ENCODE measurements at places on chromosomes 2 and 18.

DNA sequence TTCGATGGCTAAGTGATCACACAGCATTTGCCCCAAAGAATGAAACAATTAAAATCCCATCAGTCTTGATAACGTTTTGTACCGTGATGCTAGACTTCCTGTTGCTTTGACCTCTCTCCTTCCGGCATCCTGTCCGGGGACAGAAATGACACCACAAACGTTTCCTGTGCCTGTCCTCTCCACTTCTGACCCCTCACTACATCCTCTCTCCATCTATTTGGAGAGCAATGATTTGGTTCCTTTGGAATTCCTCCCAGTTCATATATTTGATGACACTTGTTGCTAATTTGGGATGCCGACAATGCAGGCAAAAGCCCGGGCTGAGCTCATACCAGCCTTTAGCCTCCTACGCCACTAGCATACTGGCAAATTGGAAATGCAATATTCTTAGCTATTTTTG lies 151.2 kb upstream of the CCDC68 start:
- no peak for DNase-seq

GRCh38 chr18:55214534-55214933 lies 255.3 kb upstream of the CCDC68 start:
- DNase-seq: no peak

- DNase-seq: no peak
These were observed 69.2 kb upstream of the EPHA4 start for GRCh38 chr2:221641181-221641871.

DNA sequence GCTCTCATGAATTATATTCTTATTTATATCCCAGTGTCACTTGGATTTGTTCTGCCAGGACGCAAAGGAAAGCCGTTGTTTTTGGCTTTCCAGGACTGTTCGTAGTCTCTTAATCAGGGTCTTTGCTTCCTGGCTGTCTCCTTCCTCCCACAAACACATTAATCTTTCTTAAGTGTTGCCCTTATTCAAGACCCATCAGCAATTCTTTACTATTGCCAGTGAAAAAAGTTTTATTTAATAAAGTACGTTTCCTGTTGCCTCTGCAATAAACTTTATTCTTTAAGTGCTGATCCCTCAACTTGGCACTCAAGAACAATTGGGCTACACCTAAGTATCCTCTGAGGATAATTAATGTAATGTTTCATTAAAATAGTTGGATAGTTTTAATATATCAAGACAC lies 68.3 kb upstream of the CYP20A1 start:
- no peak for DNase-seq

GRCh38 chr2:171824086-171824485 lies 70.0 kb downstream of the SLC25A12 start:
- DNase-seq: no peak

GRCh38 chr2:20530520-20530919 lies 83.6 kb downstream of the RHOB start:
- no peak for DNase-seq

GRCh38 chr2:28201671-28202180 lies 190.9 kb upstream of the FOSL2 start:
- DNase-seq: no peak

GRCh38 chr2:20668451-20668850 lies 1.5 kb downstream of the GDF7 start:
- no peak for DNase-seq

GRCh38 chr2:105896765-105897163 lies 152.1 kb downstream of the NCK2 start:
- no peak for DNase-seq

GRCh38 chr2:227739351-227739750 lies 6.3 kb upstream of the SCYGR8 start:
- no peak for DNase-seq

- DNase-seq: no peak
These were observed 207.4 kb upstream of the NRP2 start for GRCh38 chr2:205474741-205475415.

DNA sequence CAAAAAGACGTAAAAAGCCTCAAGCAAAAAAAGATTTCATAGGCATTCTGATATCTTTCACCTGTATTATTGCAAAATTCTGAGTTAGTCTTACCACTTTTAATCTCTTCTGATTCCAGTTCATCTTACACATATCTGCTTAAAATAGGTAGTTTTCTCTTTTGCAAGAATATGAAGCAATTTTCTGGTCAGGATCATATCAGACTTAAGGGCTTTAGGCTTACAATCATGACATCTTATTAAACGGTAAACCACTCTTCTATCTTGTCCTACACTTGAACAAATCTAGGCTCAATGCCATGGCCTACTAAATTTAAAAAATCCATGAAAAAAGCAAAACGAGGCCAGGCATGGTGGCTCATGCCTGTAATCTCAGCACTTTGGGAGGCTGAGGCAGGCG lies 50.1 kb upstream of the GAREM1 start:
- DNase-seq: no peak
